ENCODE measurements at places on chromosomes 4 and X. TPM values are rescaled to one million over a fixed set of nuclear protein-coding genes. Genes with fewer than 3 reads are reported as not detected.

The GBA3 gene
- 0.12 TPM for total RNA-seq

The MAP9 gene
- 1.7 TPM for total RNA-seq

The LRCH2 gene
- 0.12 TPM for total RNA-seq

The UGT2B15 gene
- total RNA-seq: not detected

The ZCCHC12 gene
- total RNA-seq: not detected

The TSPAN5 gene
- 12.9 TPM for total RNA-seq

The TRMT44 gene
- total RNA-seq: 15.7 TPM

The HSFX1 gene
- total RNA-seq: 0.32 TPM

The BMP3 gene
- 0.28 TPM for total RNA-seq

The FGF2 gene
- total RNA-seq: 0.68 TPM

The CASP6 gene
- total RNA-seq: 15.8 TPM

Data from esophagus mucosa (tissue), 1 donor.